Activated T-helper 1 cell treated with Interleukin-2 at 50 U/mL for 16 hours (primary cell): ENCODE measurements at places on chromosomes 6 and 20.

- DNase-seq: no peak
Measured at GRCh38 chr6:167154895-167155294, 2.9 kb downstream of the GPR31 start.

DNA sequence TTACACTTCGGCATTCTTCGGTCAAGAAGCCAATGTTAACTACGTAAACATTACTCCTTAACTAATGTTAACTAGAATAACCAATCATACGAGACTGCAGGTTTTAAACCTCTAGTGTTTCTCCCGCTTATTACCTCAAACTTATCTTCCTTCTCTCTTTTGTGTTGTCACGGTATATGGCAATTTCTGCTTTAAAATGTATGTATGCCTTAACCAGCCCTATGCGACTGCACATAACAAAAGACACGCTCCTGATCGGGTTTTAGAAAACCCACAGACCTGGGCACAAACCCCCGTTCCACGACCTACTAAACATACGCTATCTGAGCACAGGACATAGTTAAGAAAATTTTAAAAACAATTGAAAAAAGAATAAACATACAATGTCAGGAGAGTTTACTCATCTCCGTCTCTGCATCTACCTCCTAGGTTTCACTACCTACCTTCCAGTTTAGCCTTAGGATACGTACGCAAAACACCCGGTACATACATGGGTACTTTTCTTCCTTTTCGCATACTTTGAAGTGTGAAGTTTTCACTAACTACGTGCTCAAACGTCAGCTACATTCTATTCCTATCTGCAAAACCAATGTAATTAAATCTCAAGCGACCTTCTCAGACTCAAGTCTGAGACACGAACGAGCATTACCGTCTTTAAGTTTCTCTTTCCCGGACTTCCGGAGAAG, 1.1 kb downstream of the CD164 start:
- no peak for DNase-seq

DNA sequence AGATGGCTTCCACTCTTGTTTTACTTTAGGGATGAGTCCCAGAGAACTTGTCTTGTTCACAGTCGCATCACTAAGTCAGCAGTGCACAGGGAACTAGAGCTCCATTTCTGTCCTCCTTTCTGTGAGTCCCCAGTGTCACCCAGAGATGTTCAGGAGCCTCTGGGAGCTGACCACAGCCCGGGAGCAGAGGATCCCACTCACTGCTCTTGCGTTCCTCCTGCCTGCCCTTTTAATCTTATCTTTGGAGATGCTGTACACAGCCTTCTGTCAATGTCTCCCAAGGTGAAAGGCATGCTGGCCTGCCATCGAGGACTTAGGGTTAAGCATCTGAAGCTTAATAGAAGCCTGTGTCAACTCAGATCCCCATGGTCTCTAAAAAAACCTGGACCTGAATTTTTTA, 71.2 kb downstream of the IGF2R start:
- DNase-seq: no peak

GRCh38 chr6:83216806-83217205, 23.6 kb downstream of the RWDD2A start:
- DNase-seq: no peak

DNA sequence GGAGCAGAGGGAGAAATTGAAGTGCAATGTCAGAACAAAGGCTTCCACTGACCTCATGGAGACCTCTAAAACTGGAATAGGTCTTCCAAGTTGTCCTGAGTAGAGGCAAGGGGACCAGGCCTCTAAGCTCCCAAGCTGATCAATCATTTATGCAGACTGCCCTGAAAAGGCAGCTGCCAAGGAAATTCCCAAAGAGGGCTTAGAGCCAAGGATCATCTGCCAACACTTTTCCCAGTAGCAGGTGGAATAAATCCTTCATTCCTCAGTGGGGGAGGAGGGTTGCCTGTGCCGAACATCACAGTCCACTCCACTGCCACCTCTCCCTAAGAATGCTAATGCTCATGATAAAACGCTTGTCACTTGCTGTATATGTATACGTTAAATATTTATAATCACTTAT, 29.3 kb upstream of the RALY start:
- DNase-seq: no peak

DNA sequence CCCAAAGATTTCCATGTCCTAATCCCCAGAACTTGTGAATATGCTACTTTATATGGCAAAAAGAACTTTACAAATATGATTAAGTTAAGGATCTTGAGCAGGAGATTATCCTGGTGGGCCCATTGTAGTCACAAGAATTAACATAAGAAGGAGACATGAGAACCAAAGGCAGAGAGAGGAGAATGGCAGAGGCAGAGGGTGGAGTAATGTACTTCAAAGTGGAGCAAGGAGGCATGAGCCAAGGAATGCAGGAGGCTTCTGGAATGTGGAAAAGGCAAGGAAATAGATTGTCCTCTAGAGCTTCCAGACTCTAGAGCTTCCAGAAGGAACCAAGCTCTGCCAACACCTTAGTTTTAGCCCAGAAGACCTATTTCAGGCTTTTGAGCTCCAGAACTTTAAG, 147.4 kb downstream of the MOXD1 start:
- DNase-seq: no peak

- no peak for DNase-seq
Measured at GRCh38 chr20:53623134-53623453, 29.5 kb upstream of the ZNF217 start.

- no peak for DNase-seq
Measured at GRCh38 chr6:101163611-101164010, 229.9 kb upstream of the GRIK2 start.

DNA sequence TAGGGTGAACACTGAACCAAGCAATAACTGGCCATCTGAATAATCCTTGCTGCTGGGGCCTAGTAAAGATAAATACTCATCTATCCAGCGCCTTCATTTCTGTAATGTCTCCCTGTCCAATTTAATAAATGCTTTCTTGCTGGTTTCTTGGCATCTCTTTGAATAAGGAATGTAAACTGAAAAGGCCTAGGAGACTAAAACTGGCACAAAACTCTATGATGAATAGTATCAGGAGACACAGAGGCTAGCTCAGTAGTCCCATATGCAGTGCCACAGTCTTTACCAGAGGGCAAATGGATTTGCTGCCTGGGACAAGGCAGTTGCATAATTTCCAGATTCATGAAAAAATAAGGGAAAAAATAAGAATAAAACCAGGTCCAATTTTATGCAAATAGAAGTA, 324.4 kb downstream of the CENPW start:
- DNase-seq: no peak

DNA sequence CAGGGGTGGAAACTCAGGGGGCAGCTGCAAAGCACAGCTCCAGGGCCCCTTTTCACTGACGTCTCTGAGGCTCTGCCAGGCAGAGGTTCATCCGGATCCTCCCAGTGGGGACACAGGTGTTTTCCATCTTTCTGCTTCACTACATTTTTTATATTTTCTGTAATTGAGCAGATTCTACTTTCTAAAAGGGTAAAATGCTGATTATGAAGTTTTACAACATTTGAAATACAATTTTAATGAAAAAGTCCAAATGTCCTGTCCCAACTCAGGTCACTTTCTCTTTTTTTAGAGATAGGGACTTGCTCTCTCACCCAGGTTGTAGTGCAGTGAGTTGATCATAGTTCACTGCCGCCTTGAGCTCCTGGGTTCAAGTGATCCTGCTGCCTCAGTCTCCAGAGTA, 41.9 kb downstream of the HLA-A start:
- DNase-seq: no peak

DNA sequence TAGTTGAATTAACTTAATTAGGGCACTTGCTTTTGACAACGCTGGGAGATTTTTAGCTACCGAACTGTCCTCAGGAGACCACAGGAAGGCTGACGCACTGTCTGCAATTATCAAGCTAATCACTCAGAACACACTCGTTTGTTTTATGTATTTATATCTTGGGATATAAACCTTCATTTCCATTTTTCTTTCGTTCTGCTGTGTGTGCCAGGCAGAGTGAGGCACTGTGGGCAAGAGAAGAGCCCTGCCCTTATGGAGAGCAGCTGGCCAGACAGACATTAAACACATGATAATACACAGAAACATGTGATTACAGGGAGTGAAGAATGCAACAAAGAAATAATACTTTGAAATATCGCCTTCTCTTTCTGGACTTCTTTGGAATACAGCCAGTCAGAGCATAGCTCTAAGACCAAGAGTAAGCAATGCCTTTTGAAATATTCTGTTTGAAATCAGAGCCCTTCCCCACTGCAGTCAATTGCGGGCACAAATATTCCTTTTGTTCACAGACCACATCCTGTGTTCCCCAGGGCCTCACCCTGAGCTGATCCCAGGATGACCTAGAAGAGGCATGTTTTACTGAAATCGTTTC, 96.8 kb downstream of the ANKRD60 start:
- DNase-seq: no peak

DNA sequence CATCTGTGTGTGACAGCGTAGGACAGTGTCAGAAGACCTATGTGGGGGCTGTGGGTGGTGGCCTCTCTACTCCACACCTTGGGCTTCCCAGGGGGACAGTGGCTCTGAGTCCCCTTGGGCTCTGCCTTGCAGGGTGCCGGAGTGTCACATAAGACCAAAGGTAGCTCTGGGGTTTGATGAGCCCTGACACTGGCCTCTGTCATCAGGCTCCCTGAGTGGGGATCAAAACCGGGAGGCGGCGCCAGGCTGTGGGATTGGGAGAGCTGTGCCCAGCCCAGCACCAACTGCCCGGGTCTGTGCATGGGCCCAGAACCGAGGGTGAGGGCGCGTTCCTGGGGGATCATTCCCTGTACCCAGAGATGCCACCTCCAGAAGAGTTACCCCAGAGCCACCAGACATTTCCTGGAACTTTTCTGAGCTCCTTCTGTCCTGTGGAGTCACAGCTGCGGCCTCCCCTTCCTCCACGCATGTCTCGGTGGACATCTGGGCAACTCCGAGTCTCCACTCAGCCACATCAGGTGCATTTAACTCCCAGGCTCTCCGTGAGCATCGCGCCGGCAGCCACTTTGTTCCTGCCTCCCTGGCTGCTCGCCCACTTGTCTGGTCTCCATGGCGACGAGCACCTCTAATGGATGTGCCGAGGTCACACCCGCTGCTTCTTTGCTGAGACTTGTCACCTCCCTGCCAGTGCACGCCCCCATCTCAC, 94.7 kb downstream of the TMEM242 start:
- DNase-seq: no peak

DNA sequence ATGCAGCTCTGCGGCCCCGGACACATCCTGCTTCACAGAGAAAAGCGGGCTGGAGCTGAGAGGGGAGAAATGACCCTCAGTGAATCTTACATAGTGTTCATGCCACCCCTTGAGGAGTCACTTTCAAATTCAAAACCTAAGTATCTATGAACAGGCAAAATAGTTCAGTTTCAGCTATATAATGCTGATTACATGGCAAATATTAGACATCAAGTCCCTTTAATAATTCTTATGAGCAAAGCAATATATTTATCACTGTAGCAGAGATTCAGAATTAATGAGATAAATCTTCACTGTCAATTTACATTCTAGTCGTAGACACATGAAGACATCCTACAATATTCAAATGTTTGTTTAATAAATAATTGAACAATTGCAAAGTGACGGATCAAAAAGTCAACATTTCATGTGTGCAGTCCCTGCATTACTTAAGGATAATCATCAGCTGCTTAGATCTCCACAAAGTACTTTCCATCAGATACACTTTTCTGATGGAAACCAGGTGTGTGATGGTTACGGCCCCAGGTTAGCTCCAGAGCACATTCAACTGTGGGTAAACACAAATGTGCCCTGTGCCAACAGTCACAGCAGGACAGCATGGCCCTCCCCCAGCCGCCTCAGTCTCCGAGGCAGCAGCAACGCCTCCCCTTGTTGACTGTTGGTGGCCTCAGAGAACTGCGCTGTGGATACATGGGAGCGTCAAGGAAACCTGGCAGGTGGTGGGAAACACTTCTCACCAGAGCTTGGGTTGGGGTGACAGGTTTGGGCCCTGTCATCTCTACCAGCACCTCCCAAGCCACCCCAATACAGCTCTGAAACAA, 787 bp upstream of the PRR18 start:
- DNase-seq: no peak

DNA sequence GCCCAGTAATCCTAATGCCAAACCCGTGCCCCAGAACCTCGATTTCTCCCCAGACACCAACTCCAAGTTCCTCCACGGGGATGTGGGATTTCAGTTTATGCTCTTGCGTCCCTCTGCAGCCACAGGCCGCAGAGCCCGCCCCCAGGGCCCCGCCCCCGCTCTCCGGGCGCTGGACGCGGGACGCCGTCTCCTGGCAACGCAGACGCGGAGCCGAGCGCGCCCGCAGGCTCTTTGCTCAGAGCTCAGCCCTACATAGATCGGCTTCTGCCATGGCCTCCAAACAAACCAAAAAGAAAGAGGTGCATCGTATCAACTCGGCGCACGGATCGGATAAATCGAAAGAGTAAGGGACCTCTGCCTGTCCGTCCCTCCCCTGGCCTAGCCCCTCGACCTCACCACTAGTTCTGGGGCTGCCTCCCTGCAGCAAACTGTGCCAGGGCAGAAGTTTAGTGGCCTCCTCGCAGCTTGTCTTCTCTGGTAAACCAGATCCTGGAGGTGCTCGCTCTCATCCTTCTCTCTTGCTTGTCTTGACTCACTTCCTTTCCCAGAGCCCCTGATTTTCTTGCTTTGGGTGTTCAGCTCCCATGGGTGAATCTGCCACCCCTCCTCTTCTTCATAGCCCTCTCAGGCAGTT, at the start of gene ADGB:
TSS of gene ADGB (plus strand) at position 201 of the 634 bp plus-strand sequence. CDS start at position 270, 69 bp downstream.
- no peak for DNase-seq

DNA sequence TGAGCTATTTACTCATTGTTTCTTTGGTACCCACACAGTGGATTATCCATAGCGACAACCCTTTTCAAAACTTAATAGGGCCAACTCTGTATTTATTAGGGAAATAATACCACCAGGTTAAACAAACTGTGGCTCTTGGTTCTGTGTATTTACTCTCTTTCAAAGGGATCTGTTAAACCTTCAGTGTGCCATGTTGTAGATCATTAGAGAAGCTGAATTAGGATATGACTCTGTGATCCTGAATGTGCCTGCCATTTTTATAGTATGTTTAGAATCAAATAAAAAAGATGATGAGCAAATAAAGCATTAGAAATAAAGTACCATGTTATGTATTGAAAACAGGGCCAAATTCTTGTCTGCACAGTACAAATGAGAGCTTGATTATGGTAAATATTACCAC, 25.0 kb upstream of the SLC35D3 start:
- no peak for DNase-seq
